ENCODE measurements at places on chromosomes 12 and 14.
A peak's percentile ranks its signal among the peaks of the same experiment; 100 is the strongest.

DNA sequence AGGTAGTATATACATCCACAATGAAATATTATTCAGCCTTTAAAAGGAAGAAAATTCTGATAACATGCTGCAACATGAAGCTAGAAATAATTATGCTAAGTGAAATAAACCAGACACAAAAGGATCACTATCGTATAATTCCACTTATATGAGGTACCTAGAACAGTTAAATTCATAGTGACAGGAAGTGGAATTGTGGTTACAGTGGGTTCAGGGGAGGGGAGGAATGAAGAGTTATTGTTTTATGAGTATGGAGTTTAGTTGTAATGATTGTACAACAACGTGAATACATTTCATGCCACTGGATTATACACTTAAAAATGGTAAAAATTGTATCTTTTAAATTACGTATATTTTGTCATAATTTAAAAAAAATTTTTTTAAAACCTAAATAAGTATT lies 21.0 kb downstream of the EEA1 start:
- DNase-seq, result peak; percentile 56

DNA sequence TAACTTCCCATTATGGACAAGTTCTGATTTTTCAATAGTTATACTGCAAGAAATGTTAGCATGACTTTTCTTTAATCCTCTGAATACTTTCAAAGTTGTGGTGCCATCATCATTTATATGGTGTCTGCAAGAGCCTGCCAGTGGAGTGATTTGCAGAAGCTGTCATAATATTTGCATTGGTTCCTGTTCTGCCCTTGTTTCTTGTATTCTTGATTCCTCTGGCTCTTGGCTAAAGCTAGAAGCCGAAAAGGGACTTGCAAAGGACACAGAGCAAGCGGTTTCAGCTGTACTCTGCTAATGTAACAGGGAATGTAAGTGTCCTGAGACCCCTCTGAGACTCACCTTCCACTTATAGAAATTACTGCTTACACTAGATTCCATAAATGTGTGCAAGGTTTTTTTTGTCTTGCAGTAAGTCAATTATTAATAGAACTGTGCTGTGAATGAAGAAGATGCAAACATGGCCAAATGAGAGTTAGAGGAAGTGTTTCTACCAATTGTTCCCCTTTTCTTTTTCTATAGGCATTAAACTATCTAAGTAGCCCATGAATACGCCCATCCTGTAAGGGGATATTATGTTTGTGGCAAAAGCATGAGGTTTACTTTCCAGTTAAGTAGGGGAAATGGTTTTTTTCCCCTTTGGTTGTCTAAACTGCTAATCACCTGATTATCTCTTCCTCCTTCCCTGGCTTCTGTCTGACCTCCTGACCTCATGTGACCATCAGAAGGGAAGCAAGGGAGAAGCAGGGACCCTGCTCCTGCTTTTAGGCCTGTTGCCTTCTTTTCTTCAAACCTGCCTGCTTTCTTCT lies 5.3 kb downstream of the DYRK4 start:
- peak; percentile 78 for DNase-seq

GRCh38 chr14:52312931-52313355 lies 1.2 kb upstream of the PTGER2 start:
- DNase-seq, result no peak

DNA sequence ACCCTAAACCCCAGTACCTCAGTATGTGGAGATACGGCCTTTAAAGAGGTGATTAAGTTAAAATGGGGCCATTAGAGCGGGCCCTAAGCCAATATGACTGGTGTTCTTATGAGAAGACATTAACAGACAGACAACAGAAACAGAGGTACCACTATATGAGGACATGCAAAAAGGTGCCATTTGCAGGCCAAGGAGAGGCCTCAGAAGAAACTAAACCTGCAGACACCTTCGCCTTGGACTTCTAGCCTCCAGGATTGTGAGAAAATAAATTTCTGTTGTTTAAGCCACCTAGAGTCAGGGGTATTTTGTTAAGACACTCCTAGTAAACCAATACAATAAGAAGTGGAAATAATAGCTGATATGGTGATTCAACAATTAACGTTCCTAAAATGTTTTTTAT lies 32.6 kb downstream of the PTPRB start:
- DNase-seq, result no peak

DNA sequence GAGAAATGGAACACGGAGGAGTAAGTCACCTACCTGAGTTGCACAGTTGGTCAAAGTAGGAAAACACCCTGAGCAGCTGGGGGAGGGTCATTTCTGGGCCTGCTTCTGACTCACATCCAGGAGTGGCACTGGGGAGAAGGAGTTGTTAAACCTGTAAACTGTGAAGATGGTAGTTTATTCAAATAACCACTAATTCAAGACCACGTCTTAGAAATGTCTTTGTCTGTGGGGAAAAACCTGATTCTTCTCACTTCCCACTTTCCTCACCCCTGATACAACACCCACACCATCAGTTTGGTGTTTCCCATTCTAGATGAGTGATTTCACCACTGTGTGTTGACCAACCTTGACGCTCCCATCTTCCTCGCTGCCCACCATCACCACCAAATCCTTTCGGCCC lies 207.1 kb downstream of the ANO4 start:
- no peak for DNase-seq
